Activated naive CD8-positive, alpha-beta T cell treated with anti-CD3 and anti-CD28 coated beads, Interleukin-2, amount 50 U/mL, for 16 hours (primary cell): ENCODE measurements at places on chromosomes 1 and 21.

DNA sequence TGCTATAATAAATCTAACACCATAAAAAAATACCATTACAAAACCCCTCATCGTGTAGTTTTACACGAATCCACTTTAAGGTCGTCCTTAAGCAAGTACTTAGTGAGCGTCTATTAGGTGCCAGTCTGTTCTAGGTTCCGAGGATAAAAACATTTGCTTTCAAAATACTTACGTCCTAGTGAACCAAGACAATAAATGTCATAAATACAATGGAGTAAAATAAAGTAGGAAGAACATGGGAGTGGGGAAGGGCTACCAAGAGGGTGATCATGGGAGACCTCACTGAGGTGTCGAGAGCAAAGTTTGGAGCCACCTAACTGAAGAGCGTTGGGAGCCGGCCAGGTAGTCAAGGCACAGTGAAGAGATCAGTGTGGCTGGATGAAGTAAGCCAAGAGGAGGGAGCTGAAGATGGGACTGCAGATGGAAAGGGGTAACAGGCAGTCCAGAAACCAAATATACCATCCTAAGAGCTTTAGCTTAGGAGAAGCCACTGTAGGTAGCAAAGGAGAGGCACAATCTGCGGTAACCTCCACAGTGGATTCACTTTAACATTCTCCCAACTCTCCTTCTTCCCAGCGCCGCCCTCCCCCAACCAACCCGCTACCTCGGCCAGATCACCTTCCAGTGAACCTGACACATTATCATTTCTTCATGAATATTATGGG, 684 bp downstream of the LTN1 start:
- no peak for DNase-seq

- DNase-seq = no peak
Measured at GRCh38 chr1:147627435-147628110, 42.8 kb downstream of the ACP6 start.

DNA sequence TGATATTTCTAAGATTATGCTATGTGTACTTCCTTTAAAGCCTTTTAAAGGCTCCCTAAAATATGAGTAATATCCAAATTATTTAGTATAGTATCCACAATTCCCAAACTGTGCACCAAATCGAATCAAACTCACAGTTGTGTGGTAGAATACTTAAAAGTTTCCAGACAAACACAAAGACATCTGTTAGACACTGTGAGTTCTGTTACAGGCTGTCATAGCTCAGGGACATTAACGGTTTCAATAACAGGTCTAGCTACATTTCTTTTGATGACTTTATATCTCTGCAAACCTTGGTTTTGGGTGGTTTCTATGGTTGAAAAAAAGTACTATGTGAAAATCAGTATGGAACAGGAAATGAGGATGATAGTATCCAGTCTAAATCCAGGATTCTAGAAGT, 36.9 kb upstream of the NEK7 start:
- DNase-seq = no peak

DNA sequence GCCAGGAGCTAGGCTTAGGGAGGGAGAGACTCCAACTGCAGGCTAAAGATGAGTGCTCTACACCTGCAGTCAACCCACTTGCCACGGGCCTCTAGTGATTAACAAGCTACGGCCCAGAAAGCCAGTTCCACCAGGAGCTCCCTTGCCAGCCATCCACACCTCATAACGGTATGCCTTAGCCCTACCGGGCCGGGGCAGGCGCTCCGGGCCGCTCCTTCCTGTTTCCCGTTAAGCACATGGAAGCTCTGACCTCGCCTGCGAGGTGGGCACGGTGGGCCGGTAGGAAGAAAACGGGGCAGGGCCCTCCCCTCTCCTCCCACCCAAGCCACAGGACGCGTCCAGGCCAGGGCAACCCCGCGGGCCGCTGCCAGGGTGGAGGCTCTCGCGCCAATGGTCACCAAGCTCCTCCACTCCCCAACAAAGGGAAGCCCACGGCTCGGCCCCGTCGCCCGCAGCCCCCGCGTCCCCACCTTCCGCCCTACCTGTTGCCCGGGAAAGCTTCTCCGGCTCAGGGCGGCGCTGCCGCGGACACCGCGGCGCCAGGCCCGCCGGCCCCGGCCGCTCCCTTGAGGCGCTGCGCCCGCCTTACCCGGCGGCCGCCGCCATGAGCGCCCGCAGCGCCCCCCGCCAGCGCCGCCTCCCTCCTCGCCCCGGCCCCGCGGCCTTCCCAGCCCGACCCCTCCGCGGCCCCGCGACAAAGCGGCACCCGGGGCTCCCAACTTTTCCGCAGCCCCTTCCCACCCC, 627 bp downstream of the CERS2 start:
- DNase-seq = peak; percentile 3

- DNase-seq = no peak
Measured at GRCh38 chr1:81666586-81666985, 134.1 kb upstream of the ADGRL2 start.

DNA sequence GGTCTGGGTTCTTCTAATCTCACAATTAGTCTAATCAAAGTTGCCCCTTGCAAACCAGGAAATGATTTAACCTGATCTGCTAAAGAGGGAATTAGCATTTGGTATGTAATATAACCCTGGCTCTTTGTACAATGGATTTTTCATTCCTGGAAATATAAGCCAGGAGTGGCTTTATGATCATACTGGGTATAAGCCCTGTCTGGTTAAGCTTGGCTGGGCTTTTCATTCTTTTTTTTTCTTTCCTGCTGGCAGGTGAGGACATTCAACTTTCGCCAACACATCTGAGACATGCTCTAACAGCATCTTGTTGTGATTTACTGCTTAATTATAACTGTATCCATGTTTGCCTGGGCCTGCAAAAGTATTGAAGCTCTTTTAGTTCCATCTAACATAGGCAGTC, 20.4 kb upstream of the SDE2 start:
- no peak for DNase-seq

- no peak for DNase-seq
Measured at GRCh38 chr1:2787163-2787911, 14.2 kb downstream of the TTC34 start.

GRCh38 chr1:153799566-153800465, 24.6 kb downstream of the SLC27A3 start:
- no peak for DNase-seq

DNA sequence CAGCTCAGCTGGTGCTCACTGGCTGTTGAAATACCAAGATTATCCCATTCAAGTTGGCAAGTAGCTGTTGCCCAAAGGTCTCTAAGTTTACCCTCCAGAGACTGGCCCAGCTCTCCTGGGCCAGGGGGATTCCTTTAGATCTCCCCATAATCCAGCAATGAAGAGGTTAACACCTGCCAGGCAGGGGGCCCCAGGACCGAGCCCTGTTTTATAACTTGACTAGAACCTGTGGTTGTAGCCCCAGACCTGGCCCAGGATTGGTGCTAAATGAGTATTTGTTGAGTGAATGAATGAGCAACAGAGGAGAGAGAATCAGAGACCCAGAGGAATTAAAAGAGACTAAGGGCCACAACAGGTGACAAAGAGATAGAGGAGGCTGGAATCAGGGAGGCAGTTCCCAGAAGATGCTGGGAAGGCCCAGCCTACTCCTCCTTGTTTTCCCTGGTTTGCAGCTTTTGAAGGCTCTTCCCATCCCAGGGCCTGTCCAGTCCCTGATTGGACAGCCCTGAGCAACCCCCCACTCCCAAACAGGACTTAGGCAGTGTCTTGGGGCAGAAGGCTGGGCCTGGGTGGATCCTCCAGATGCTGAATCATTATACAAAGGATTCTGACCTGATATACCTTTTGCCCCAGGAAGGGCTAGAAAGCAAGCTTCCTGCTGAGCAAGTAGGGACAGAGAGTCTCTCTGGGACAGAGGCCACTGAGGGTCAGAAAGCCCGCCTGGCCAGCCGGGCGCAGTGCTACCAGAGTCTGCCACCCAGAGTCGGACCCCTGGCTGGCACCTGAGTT, 2.4 kb upstream of the RHBG start:
- no peak for DNase-seq

- DNase-seq = no peak
Measured at GRCh38 chr1:22255341-22256212, 112.7 kb upstream of the WNT4 start.

DNA sequence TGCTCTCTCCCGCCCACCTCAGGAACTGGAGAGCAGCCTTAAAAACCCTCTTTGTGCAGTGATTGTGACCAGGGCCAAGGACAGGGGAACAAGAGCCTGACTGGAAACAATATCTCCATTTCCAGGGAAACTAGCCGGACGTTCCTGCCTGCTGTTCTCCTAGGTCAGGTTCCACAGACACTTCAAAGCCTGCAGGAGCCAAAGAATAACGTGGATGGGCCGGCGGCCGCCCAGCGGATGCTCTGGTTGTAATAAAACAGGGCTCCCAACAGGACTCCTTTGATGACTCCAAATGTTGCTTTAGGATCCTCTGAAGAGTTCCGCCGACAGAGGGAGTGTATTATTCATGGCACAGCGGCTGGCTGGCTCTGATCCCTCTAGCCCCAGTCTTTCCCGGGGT, 162.2 kb downstream of the PLXNA2 start:
- no peak for DNase-seq

GRCh38 chr1:150160964-150161621, 11.4 kb downstream of the PLEKHO1 start:
- no peak for DNase-seq

GRCh38 chr1:217088521-217089284, 365.5 kb upstream of the ESRRG start:
- DNase-seq = no peak
